ENCODE measurements at places on chromosomes 3 and 15. TPM values are rescaled to one million over a fixed set of nuclear protein-coding genes. Genes with fewer than 3 reads are reported as not detected.

CLDN16 gene
- 0.09 TPM for total RNA-seq

TPRG1 gene
- total RNA-seq, result 0.16 TPM

P3H2 gene
- 40.7 TPM for total RNA-seq

PRR23E gene
- total RNA-seq, result not detected

SYNPR gene
- total RNA-seq, result not detected

DAZL gene
- not detected for total RNA-seq

PFN2 gene
- total RNA-seq, result 178 TPM

MYH15 gene
- 0.16 TPM for total RNA-seq

C3orf22 gene
- not detected for total RNA-seq

ZIC4 gene
- total RNA-seq, result not detected

MAGI1 gene
- 4.6 TPM for total RNA-seq

SH2D7 gene
- not detected for total RNA-seq

LRRK1 gene
- total RNA-seq, result 11.0 TPM

LMOD3 gene
- total RNA-seq, result not detected

NMNAT3 gene
- 1.7 TPM for total RNA-seq

ZNF280D gene
- total RNA-seq, result 13.9 TPM

All from A549 treated with dexamethasone at 1 μM for 4 hours (cell line).